ENCODE measurements at places on chromosomes 7 and 10. TPM values are rescaled to one million over a fixed set of nuclear protein-coding genes. Genes with fewer than 3 reads are reported as not detected.

- no peak for DNase-seq
Measured at GRCh38 chr10:103512166-103512565, 18.7 kb downstream of the NEURL1 start.

DNA sequence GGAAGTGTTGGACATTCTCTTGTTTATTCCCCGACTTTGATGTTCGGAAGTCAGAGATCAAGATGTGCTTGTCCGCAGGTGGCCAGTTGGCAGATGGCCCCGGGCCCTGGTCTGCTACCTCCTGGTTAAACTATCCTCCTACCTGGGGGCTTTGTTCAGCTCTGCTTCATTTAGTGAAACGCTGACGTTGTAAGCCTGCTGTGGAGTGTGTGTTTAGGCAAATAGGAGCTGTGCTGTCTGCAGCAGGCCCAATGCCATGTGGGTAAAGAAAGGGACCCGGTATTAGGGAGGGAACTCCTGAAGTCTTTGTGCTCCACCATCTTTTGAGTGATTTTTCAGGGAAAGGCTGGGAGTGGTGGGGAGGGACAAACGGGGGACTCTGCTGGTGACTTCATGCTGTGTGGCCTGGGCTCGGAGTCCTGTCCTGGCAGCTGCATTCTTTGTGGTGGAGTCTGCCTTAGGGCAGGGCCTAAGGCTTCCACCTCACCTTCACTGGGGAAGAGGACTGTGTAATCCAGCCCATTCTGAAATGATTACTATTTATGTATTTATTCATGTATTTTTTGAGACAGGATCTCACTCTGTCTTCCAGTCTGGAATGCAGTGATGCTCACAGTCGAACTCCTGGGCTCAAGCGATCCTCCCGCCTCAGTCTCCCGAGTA is 171.1 kb upstream of the KLF6 start:
- no peak for DNase-seq

DNA sequence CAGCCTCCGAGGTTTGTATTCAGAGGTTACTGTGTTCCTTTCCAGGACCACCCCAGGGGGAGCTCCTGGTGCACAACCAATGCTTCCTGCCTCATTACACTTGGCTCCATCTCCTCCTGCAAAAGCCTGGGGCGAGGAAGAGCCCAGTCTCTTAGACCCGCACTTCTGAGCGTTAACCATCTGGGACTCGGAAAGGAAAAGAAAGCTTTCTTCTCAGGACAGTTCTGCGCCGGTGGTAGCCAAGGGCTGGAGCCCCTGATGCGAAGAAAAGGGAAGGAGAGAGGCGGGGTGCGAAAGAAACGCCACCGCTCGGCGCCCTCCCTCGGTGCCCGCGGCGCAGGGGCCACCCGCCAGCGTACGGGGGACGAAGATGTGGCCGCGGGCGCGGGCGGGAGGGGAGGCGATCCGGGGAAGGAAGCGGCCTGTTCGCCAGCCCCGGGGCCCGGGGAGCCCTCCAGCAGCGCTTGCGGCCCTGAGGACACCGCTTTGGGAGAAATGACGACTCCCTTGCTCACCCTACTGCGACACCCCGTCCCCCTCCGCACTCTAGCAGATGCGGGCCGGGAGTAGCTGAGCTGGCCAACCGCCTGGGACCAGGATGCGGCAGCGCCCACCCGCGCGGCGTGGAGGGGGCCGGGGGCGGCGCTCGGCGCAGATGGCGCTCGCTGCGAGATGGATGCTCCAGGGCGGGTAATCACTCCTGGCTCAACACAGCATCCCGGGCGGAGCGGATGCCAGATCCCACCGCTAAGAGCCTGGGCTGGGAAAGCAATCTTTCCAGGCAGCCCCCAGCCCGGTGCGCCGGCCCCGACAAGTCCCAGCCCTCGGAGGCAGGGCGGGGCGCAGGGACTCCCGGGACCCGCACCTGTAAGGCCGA is 1.3 kb downstream of the NRCAM start:
- DNase-seq: no peak

DNA sequence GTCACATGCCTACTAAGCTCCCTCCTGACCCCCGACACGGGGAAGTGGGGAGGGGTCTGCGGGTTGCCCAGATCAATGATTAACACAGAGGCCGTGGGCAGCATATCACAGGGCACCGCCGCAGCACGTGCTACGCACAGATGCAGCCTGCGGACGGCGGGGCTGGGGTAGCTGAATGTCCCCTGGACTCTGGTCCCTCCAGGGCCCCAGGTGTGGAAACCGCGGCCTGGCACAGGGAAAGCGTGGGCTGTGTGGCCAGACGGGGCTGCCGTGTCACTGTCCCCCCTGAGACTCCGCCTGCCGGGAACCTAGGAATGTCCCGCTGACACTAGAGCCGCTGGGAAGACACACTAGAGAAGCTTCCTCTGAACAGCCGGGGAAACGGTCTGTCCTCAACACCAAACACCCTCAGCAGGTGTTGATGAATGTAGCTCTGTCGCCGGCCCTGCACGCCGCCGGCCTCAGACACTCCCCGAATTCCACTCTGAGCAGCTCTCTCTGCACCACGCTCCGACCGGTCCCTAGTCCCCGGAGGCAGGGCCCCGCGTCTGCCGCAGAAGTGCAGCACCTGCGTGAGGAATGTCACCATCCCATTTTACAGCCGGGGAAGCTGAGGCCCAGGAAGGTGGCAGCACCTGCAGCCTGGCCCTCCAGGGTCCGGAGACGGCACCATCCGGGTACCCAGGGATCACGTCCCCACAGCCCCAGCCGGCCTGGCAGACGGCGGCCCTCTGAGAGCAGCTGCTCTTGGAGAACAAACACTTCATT is 33.4 kb upstream of the PDGFA start:
- DNase-seq: no peak

DNA sequence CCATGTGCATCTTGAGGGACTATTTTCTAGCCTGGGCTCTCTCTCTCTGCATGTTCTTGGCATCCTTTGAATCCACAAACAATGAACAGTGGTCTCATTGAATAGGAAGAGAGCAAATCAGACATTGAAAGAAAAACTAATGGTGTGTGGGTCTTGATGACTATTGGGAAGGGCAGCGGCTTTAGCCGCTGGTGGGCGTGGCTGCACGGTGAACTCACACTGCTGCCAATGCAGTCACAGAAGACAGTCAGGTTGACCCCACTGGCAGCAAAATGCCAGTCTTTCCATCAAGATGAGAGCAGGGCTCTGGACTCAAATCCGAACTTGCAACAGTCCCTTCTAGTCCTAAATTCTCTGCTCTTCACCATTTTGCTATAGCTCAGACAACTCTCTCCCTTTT is 91.0 kb downstream of the ADARB2 start:
- DNase-seq: no peak

DNA sequence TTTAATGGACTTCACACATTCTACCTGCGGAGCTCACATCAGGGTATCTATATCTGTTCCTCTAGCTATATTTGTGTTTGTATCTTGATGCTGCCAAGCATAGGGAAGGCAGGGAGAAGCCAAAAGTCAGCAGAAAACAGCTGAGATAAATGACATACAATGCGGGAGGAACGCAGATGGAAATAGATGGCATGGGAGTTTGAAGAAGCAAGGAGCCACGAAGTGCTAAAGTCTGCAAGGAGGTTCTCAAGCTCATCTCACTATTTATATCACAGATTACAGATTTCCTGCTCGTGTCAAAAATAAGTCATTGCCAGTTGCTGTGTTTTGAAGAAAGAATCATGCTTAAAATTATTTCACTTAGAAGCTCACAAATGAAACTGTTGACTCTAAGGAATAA is 180.5 kb downstream of the DPP6 start:
- no peak for DNase-seq

The ZNF467 gene
- 23.6 TPM for total RNA-seq

The HTR7 gene
- total RNA-seq: 0.29 TPM
